ENCODE measurements at places on chromosomes 11 and 22.

GRCh38 chr11:30786256-30787110, 200.3 kb upstream of the MPPED2 start:
- DNase-seq: no peak

DNA sequence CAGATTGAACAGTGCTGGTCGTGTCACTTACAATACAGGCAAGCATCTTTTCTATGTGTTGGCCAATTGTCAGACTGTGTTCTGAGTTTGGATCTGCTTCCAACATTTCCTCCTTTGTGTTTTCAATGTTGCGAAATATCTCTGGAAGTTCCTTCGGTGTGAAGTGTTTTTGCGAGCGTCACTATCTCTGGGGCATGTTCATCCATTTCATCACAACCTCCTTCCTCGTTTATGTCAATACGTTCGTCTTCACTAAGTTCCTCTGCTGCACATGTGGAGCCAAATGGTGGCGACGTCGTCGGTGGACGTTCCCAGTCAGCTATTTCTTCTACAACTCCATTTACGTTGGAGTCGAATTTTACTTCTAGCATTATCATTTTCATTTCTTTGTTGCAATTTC, 100.2 kb upstream of the LMO1 start:
- DNase-seq: no peak

GRCh38 chr11:75797792-75798191, 17.2 kb upstream of the UVRAG start:
- no peak for DNase-seq

DNA sequence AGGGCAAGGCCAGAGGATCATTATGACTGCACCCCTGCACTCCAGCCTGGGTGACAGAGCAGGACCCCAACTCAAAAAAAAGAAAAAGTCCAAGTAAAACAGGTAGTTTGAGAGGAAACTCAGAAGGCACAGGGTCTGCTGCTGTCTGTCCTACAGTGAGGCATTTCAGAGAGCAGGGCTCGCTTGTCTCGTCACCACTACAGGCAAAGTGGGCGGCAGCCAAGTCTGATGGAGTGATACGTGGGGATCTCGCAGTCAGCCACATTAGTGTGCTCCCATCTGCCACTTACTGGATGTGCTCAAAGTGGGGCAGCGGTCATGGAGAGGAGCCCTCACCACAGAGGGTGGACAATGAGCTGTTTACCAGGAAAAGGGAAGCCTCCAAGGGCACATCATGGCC, 42.1 kb downstream of the PI4KA start:
- DNase-seq: no peak

DNA sequence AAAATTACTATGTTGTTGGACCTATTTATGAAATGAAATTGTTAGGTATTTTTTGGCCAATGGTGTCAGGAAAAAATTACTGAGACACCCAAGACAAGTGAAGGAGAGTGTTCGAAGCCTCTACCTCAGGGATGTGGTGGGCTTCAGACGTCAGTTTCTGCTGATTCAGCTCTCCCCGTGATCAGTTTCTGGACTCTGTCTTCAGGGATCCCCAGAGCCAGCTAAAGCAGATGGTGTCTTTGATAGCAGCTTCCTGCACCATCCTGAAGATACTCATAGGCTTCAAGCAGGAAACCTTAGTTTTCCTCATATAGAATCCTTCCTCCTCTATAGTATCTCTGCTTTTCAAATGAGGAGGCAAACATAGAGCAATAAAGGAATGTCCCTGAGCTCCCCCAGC, 7.4 kb downstream of the CD248 start:
- no peak for DNase-seq

GRCh38 chr11:44634401-44635281, 69.2 kb downstream of the CD82 start:
- DNase-seq: no peak

DNA sequence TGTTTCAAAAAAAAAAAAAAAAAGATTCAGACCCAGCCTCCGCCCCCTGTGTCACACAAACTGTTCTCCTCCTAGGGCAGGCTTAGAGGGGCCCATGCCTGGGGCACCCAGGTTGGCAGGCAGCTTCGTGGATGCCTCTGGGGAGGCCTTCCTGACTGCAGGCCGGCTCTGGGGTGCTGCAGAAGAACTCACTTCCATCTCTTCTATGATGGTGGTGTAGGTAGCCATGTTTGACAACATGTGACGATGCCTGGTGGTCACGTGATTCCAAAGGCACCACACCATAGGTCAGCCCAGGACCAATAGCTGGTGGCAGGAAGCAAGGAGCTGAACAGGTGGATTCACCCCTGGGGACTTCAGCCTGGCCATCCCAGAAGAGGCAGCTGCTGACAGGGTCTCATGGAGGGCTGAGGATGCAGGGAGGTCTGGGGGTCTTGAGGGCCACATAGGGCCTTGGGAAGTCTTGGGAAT, 24.1 kb upstream of the CELSR1 start:
- DNase-seq: no peak

DNA sequence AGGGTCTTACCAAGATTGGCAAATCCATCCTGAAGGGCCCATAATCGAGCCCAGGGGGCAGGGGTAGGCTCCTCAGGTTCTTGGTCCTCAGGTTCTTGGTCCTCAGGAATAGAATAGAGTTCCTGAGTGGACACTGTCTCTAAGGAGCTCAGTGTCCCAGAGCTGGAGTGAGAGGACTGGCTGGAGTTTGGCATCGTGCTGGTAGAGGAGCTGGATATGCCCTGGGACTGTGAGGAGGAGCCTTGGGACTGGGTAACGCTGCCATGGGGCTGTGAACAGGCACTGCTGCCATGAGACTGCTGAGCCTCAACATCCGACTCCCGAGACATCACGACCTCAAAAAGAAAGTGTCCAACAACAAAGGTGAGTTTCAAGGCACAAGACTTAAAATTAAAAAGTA, 7.2 kb downstream of the CHEK2 start:
- DNase-seq: no peak

GRCh38 chr11:78733031-78733430, 158.4 kb upstream of the NARS2 start:
- no peak for DNase-seq

DNA sequence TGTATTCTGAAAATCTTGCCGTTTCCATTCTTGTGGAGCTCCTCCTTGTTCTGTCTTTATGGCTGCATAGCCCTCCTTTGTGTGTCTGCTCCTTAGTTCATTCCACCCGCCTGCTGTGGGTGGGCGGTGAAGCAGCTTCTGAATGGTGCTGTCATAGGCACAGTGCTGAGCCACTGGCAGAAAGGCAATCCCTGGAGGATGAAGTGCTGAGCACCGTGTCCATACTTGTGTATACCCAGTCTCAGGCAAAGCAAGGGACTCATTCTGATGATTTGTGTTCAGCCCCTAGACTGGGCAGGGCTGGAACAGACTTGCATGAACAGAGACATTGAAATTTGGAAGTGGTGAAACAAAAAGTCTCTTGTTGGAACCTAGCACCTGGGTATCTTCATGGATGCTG, 134.9 kb downstream of the MYO18B start:
- no peak for DNase-seq

- DNase-seq: no peak
Observed at GRCh38 chr11:61356706-61357105, 5.0 kb downstream of the CYB561A3 start.

GRCh38 chr11:122421702-122422101, 233.8 kb upstream of the UBASH3B start:
- no peak for DNase-seq

- no peak for DNase-seq
Observed at GRCh38 chr22:46574993-46575910, 37.8 kb upstream of the CELSR1 start.

DNA sequence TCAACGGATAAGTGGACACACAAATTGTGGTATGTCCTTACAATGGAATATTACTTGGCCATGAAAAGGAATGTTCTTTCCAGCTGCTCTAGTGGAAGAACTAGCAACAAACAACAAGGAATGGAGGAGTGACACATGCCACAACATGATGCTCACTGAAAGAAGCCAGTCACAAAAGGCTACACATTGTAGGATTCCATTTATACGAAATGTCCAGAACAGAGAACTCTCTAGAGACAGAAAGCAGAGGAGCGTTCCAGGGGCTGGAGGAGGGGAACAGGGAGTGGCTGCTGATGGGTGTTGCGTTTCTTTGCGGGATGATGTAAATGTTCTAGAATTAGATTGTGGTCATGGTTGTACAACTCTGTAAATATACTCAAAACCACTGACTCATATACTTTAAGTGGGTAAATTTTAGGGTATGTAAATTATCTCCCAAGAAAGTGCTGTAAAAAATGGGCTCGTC, 32.4 kb upstream of the PDGFB start:
- DNase-seq: no peak
